ENCODE measurements at places on chromosomes 4 and X.

DNA sequence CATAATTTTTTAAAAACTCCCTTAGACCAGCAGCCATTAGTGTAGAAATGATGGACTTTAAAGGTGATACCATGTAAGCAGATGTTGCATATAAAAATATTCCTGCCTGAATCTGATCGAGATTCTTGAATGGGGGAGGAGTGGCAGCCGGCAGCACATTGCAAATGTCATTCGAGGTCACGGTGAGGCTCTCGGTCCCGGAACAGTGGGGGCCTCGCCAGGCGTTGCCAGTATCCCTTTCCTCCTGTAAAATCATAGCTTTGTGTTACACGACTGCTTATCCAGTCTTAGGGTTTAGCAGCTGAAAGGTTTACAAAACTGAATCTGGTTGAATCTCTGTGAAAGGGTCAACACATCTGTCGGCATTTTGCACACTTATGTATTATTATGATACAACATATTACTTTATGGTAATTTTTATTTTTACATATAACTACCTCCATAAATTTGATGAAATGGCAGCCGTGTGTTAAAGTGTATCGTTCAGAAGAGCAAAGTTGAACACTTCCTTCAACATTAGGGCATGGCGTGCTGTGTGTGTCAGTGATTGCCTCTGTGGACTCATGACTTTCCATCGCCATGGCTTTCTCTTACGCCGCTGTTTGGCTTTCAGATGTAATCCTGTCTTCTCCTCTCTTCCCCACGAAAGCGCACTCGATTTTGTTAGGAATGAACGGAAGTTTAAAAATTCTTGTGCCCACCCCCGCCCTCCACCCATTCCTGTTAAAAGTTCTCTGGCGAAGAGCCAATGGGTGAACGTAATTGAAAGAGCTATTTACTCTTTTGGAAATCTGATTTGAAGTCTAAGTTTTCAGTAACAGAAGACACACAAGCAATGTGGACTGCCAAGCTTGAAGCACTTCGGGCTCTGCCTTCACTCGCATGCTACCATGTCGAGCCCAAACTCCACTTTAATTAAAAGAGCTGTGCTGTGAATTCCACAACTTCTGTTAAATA lies 114.8 kb downstream of the STOX2 start:
- DNase-seq = no peak

DNA sequence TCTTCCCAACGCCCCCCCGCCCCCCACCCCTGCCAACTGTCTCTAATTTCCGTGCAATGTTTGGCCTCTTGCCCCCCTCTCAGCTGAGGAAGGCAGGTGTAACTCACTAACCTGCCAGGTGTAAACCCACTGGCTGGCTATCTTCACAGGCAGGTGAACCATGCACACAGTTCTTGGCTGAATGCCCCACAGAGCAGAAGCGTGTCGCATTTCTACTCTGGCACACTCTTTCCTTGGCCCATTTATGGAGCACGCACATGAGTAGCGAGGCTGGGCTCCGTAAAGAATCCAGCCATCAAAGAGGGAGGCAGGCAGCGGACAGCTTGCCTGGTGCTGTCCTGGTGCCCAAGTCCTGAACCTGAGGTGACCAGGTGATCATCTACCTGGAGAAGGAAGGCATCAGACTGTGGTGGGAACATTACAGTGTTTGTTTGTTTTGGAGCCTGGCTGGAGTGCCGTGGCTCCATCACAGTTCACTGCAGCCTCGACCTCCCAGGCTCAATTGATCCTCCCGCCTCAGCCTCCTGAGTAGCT lies 39.2 kb upstream of the CRMP1 start:
- DNase-seq = no peak

- no peak for DNase-seq
Measured at GRCh38 chr4:100098681-100099080, 91.6 kb downstream of the DDIT4L start.

DNA sequence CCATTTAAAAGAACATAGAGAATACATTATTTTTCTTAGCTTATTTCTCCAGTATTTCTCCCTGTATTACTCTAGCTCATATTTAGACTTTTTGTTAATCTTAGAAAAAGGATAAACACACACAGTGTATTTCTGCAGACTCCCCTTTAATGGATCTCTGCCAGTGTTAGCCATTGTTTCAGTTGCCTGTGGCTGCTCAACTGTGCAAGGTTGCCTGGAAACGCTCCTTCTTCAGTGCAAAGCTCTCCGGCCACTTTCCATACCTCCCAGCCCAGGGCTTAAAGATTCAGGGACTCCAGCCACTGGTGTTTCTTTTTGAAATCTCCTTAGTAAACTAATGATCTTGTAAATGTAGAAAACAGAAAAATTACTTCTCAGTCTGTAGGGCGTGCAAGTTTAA lies 104.9 kb downstream of the SLIT2 start:
- no peak for DNase-seq

- DNase-seq = no peak
Measured at GRCh38 chrX:17377091-17377717, 2.2 kb downstream of the NHS start.

GRCh38 chrX:72094894-72095293 lies 36.8 kb downstream of the RTL5 start:
- DNase-seq = peak; percentile 50

GRCh38 chr4:174713181-174713580 lies 115.9 kb downstream of the GLRA3 start:
- DNase-seq = no peak

DNA sequence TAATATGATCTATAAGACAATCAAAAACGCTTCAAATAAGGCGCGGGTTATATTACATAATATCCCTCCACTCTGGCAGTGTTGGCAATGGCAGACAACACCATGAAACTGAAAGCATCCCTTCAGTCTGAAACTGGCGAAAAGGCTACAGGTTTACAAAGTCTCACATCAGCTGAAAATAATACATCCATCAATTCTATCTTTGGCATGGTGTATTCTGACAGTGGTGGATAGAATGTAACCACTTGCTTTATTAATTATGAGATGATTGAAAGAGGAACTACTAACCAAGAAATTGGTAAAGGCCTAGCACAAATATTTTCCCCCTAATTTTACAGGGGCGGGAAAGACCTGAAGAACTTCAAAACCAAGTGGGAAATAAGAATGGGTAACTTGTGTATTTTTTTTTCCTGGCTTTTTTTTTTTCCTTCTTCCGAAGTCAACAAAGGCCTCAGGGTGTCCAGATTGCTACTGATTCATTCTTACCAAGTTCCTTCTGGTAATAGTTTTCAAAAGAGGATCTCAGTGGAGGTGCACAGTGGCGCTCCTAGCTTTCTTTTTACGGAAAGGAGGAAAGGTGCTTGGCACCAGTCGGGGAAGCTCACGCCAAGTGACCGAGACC lies 728 bp downstream of the UBA6 start:
- DNase-seq = no peak

DNA sequence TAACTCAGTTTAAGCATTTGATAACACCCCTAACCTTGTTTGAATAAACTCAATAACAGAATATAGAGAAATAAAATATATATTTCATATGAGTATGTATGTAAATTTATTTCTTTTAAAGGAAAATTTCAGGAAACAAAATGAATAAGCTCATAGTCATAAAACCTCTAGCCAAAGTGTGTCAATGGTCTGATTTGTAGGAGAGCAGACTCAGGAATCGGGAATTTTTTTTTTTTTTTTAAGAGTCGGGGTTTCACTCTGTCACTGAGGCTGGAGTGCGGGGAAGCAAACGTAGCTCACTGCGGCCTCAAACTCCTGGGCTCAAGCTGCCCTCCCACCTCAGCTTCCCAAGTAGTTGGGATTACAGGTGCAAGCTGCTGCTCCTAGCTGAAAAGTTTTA lies 2.4 kb downstream of the PKD2 start:
- DNase-seq = no peak

- no peak for DNase-seq
Measured at GRCh38 chr4:142574306-142574705, 271.8 kb downstream of the INPP4B start.

DNA sequence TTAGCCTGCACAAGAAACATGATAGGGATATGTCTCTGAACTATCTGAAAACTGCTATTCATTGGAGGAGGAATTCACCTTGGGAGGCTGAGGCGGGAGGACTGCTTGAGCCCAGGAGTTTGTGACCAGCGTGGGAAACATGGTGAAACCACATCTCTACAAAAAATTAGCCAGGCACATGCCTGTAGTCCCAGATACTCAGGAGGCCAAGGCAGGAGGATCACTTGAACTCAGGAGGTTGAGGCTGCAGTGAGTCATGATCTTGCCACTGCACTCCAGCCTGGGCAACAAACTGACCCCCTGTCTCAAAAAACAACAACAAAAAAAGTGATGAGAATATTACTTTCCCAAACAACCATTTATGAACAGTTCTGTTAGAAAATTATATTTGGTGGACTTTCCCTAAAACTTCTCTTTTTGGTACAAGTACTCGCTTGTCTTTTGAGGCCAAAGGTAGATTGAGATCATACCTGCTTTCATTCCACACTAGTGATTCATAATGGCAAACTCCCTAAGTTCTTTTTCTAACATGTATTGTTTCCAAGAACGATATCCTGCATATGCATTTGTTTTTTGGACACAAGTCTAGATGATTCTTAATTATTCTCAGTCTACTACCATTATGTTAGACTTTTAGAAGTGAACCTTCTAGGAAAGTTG lies 33.4 kb downstream of the METTL14 start:
- no peak for DNase-seq

Measured in activated CD8-positive, alpha-beta memory T cell treated with anti-CD3 and anti-CD28 coated beads, Interleukin-2, amount 50 U/mL, for 4 hours (primary cell).